ENCODE measurements at places on chromosomes 7 and 10.

- no peak for DNase-seq
Observed at GRCh38 chr7:101450064-101450463, 87.4 kb downstream of the COL26A1 start.

DNA sequence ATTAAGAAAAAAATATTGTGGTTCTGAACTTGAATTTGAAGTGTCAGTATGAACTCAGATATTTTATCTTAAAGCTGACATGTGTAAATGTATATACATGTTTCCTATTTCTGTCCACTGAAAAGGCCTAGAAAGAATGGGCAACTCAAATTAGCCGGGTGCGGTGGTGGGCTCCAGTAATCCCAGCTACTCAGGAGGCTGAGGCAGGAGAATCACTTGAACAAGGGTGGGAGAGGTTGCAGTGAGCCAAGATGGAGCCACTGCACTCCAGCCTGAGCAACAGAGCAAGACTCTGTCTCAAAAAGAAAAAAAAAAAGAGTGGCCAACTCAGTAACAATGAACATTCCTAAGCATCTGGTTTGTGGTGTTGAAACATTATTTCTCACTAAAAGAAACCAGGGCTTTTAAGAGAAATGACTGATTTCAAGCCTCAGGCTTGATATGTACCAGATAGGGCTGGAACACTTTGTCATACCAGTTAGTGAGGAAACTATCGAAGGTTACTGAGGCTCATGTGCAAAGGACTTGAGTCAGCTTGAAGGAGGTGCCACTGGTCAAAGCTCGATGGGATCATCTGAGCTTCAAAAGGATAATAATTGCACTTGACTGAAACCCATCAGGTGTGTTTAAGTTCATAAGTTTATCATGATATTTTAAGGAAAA lies 40.5 kb downstream of the AOAH start:
- DNase-seq: no peak

DNA sequence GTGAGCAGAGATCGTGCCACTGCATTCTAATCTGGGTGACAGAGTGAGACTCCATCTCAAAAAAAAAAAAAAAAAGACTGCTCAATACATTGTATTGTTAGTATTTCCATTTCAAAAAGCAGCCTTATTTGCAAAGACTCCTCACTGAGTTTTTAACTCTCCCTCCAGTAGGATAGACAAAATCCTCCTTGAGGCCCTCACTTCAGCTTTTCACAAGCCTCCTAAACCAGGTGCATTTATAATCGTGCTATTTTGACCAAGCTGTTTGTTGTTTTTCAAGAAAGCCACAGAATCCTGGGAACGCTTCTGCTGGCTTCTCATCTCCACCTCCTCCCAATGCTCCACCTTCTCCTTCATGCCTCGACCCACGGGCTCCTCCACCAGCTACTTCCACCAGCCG lies 6.3 kb upstream of the DDIT4 start:
- DNase-seq: no peak

DNA sequence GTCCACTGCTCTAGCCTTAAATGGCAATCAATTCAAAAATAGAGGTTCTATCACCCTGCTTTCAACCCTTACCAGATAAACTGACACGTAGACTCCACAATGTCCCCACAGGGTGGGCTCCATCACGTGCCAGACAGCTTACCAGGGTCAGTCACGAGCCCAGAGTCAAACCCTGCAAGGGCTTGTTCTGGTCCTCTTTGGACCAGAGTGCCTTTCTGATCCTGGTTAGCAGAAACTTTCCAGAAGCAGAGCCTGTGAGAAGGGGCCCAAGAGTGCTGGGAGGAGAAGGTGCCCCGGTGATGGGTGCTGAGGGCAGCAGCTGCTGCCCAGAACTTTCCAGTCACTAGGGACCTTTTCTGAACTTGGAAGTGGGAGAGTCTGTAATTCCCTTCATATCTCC lies 354 bp upstream of the GIMAP5 start:
- DNase-seq: no peak

DNA sequence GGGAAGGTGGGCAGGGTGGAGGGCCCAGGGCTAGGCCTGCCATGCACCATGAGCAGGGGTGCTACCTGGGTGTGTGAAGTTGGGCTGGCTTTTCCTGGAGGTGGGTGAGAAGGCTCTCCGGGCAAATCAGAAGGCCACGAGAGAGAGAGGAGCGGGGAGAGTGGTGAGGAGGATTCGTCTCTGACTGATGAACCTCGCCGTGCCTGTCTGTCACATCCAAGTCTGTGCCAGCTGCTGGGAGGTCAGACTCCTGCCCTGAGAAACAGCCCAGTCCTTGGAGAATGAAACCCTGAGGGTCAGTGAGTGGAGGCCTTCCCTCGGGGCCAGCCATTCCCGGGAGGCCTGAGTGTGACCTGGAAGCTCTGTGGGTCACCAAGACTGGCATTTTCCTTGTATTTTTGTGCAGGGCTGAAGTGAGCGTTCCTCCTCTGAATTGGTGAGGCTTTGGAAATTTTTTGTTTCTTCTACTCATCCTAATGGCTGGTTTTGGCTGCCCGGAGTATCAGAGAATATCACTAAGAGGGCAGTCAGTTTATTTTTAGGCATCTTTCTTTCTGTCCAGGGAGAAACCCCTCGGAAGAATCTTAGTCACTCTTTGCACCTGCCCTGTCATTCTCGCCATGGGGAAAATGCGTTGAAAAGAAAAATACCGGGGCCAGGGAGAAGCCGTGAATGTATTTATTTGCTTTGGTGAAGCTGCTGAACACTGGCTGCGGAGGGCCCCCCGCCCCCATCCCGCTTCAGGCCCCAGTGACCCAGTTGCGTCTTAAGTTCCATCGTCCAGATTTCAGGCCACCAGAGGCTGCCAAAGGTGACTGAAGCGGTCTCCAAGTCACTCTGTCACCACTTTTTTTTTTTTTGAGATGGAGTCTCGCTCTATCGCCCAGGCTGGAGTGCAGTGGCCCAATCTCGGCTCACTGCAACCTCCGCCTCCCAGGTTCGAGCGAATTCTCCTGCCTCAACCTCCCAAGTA lies 6.5 kb upstream of the AP5Z1 start:
- no peak for DNase-seq

DNA sequence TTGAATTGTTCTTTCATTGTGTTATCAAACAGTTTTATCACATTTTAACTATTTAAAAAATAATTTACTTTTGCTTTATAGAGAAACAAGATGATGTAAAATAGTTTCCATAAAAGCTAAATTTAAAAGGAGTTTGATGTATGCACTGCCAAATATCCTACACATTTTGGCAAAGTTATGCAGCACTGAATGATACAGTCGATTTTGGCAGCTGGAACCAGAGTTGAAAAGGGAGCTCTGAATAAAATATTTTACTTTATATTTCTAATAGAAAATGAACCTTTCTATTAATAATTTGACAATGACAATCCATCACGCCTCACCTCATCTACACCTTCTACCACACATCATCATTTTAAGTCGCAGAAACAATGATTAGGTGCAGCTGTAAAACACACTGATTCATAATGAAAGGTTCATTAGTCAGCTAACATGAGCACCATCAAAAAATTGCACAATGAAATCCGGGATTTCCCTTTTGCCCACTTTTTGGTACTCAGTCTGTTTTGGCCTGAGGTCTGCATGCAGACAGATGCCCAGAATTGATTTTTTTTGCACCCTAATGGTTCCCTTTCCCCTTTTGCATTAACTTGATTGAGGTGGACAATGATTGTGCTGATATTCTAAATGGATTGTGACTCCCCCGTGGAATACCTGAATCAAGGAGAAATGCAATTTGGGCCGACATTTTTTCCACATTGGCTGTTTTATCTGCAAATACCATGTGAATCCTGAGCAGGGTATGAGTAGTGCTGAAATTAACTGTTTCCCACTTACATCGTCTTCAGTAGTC lies 105.8 kb downstream of the THSD7A start:
- no peak for DNase-seq

- no peak for DNase-seq
Observed at GRCh38 chr10:60661637-60662036, 116.6 kb upstream of the CDK1 start.

GRCh38 chr10:125871338-125871737 lies 9.8 kb downstream of the DHX32 start:
- DNase-seq: no peak

GRCh38 chr7:51666266-51666665 lies 349.7 kb upstream of the COBL start:
- DNase-seq: no peak

DNA sequence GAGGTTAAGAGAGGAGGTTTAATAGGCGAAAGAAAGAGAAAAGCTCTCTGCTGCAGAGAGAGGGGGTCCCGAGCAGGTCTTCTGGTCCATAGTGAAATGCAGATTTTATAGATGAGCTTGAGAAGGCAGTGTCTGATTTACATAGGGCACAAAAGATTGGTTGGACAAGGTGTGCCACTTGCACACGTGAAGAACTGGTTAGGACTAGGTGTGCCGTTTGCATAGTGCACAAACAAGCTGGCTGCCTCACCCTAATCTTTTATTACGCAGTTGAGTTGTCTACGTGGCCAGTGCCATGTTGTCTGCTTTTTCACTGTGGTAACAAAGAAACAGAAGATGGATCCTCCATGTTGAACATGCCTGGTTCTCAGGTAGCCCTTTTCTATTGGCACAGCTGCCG lies 82.6 kb downstream of the AMPH start:
- no peak for DNase-seq

DNA sequence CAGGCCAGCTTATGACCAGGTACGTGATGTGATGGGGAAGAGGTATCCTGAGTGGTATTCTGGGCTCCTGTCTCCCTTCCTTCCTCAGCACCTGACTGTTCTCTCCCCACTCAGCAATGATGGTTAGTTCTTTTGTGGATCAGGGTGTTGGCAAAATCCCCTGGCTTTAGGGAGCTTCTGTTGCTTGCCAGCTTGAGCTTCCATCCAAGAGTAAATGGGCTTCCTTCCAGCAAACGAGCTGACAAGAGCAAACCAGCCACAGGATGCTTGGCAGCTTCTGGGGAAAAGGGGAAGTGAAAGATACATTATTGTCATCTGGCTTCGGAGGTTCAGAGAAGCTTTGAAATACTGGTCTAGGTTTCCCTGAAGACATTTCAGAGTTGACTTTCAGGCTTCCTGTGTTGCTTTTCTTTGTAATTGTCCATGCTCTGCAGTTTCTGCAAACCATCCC lies 5.2 kb downstream of the DUSP5 start:
- DNase-seq: no peak

GRCh38 chr10:92720831-92721165 lies 31.0 kb downstream of the HHEX start:
- DNase-seq: no peak

DNA sequence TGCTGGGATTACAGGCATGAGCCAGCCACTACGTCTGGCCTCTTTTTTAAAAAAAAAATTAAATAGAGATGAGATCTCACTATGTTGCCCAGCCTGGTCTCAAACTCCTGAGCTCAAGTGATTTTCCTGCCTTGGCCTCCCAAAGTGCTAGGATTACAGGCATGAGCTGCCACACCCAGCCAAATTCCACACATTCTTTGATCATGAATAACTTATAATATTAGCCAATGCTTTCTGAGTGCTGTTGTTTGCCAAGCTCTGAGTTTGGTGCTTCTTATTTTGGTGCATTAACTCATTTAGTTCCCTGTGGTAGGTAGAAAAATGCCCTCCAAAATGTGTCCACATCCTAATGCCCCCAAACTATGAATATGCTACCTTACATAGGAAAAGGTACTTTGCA lies 47.2 kb upstream of the MKI67 start:
- no peak for DNase-seq

DNA sequence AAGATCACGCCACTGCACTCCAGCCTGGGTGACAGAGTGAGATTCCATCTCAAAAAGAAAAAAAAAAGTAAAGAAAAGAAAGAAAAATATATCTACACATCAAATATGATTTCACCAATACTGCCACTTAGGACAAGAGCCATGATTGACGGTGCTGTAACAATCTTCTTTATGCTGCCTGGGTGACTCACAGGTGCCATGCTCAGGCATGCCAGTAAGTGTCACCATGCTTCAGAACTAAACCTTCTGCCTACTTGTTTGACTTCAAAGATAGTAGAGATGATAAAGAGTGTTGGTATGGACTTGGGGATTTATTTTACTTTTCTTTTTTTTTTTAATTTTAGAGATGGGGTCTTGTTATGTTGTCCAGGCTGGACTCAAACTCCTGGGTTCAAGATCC lies 33.6 kb upstream of the DNMBP start:
- no peak for DNase-seq

DNA sequence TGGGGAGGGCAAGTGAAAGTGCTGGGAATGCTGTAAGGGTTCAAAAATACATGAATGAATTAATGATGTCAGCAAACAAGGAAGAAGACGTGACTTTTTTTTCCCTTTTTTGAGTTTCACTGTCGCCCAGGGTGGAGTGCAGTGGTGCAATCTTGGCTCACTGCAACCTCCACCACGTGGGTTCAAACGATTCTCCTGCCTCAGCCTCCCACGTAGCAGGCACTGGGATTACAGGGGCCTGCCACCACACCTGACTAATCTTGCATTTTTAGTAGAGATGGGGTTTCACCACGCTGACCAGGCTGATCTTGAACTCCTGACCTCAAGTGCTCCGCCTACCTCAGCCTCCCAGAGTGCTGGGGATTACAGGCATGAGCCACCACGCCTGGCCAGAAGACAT lies 30.0 kb downstream of the DENND10 start:
- DNase-seq: no peak

DNA sequence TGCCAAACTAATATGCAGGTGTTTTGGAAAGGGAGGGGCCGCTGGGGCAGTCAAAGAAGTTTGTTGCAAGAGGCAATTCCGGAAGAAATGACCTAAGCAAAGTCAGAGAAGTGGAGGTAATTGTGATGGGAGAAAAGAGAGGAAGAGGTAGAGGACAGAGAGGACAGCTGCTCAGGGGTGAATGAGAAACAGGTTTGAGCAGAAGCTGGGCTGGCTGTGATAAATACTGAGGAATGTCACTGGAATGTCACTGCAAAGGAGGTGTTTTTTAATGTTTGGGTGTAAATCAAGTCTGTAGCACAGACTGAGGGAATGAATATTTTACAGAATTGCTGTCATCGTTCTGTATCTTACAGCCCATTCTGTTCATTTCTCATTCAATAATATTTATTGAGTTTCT lies 207.2 kb downstream of the DPP6 start:
- DNase-seq: no peak

All from stimulated activated CD4-positive, alpha-beta T cell treated with anti-CD3 and anti-CD28 coated beads, Interleukin-1b, Interleukin-23, amount 100 ng/mL, for 1 hour (primary cell).